ENCODE measurements at places on chromosomes 5 and 9.

DNA sequence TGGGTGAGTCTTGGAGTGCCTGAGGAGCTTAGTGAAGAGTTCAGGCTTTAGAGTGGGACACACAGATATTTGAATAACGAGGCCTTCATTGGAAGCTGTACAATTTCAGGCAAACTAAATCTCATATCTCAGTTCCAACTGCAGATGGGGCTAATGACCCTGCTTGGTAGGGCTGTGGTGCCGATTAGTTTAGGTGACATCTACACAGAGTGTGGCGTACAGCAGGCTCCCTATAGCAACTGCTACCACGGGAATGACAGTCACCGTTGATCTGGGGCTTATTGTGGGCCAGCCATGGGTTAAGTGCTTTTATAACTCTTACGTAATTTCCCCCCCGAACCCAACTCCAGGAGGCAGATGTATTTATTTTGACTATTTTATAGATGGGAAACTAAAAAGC lies 70.8 kb downstream of the FAT2 start:
- DNase-seq: no peak

GRCh38 chr5:31717561-31717960 lies 78.6 kb downstream of the PDZD2 start:
- DNase-seq: no peak

DNA sequence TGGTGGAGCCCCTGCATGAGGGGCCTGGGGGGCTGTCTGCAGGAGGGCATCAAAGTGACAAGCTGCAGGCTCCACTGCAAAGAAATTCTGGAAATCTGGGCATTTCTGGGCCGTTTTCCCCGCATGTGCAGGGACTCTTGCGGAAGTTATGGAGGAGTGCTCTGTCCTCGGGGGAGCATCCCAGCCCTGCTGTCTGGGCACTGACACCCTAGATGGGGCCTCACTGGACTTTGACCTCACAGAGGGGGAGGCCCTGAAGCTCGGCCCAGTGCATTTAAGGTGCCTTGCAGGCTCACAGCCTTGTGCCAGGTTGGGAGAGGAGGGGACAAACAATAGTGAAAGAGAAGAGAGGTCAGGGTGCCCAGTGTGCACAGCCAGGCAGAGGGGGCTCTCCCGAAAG lies 35.4 kb downstream of the LHX3 start:
- DNase-seq: no peak

DNA sequence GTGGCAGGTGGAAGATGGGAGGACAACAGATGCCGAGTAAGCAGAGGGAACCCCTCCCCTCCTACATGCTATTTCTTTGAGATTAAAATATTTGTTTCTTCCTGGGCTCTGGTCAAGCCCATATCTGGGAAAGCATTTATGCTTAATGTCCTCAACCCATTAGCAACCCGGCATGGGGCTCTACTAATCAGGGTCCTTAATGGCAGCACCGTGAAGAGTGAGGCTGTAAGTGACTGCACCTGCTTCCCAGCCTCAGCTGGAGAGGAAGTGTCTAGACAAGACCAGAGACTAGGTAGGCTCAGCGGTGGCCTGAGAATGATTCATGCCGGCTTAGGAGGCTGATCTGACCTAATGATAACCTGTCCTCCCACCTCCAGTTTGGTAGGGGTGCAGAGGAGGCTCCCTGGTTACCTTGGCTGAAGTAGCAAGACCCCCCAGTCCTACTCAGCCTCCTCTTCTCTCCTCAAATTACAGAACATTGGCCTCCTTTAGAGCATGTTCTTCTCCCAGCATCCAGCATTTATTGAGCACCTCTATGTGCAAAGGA lies 61.3 kb upstream of the HSPA9 start:
- no peak for DNase-seq

- no peak for DNase-seq
These were observed 8.3 kb upstream of the ZBTB34 start for GRCh38 chr9:126852086-126852688.

DNA sequence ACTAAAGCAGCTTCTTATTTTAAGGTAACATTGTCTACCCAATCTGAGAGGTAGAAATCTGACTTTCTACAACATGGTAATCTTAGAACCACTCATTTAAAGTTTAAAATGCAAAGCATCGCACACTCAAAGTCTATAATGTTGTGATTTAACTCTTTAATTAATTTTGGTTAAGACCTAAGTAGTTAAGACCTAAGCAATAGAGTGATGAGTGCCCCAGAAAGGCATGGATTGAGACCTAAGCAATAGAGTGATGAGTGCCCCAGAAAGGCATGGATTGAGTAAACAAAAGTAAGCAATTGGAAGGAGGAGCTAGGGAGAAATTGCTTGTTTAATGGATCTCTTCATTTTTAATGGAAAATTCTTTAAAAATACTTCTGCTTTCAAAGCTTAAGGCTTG lies 86.8 kb downstream of the NLN start:
- no peak for DNase-seq

All from natural killer cell treated with Interleukin-12 subunit alpha and Interleukin-12 subunit beta and Interleukin-15 and Interleukin-18, amount 100 ng/mL, for 72 hours (primary cell).